ENCODE measurements at places on chromosomes 7 and 10.
A peak's percentile ranks its signal among the peaks of the same experiment; 100 is the strongest.

- no peak for DNase-seq
Measured at GRCh38 chr7:5591278-5591874, 167.7 kb upstream of the TNRC18 start.

DNA sequence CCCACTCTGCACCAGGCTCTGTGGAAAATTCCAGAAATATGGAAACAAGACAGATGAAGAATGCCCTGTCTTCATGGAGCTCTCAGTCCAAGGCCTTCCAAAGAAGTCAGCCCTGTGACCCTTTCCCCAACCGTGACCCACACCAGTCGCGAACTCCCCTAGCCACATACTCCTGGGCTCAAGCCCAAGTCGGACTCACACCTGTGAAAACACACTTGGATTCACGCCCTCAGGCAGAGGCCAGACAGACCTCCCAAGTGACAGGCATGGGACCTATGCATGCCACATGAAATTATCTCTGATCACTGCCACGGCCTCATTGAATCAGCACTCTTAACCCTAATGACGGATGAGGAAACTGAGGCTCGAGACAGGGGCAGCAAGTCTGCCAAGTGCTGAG lies 42.5 kb downstream of the ZCCHC24 start:
- DNase-seq = no peak

DNA sequence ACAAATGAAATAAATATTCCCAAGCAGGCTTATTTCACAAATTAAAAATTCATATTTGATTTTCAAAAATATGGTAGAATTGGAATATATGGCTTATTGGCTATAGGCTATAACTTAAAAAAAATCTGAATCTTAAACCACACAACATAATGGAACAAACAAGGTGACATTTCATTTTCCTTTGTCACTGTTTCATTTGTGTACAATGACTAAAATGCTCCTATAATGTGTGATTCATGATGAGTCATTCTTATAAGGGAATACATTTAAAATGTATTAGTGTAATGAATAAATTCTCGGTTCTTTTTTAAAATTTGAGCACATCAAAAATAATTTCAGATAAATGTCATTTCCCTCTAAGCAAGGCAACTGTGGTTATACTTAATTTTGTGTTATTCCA lies 148.0 kb upstream of the ANK3 start:
- DNase-seq = peak; percentile 27

DNA sequence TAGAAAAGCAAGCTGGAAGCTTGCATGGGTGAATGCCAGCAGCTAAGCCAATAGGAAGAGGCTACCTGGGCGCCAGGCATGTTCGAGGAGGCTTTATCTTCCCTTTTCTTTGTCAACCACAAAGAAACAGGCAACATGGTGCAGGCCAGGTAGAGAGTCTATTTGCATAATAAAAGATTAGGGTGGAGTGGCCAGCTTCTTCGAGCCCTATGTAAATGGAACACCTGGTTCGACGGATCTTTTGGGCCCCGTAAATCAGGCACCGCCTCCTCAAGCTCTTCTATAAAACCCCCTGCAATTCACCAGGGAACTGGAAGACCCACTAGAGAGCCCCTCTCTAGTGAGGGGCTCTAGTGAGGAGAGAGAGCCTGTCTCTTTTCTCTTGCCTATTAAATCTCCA lies 1106.2 kb upstream of the CELF2 start:
- DNase-seq = no peak

DNA sequence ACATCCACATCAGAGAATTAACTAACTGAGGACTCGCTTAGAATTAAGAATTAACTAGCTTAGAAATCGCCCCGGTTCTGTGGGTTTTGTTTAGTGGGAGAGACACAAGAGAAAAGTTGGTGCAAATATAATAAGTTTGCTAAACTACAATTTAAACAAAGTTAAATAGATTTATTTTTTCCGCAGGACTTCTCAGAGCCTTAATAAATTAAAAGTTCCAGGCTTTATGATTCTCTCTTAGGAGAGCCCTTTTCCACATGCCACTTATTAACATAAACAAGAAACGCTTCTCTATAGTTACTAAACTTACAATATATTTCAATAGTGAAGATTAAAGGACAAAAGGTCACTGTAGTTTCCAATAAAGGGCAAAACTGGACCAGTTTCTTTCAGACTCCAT lies 100.0 kb downstream of the SLC25A13 start:
- no peak for DNase-seq

GRCh38 chr10:43323245-43323644 lies 48.2 kb upstream of the FXYD4 start:
- no peak for DNase-seq

- DNase-seq = no peak
Measured at GRCh38 chr7:7516662-7517061, 19.0 kb downstream of the COL28A1 start.

GRCh38 chr7:26500749-26501352 lies 209.2 kb downstream of the SNX10 start:
- peak; percentile 51 for DNase-seq

DNA sequence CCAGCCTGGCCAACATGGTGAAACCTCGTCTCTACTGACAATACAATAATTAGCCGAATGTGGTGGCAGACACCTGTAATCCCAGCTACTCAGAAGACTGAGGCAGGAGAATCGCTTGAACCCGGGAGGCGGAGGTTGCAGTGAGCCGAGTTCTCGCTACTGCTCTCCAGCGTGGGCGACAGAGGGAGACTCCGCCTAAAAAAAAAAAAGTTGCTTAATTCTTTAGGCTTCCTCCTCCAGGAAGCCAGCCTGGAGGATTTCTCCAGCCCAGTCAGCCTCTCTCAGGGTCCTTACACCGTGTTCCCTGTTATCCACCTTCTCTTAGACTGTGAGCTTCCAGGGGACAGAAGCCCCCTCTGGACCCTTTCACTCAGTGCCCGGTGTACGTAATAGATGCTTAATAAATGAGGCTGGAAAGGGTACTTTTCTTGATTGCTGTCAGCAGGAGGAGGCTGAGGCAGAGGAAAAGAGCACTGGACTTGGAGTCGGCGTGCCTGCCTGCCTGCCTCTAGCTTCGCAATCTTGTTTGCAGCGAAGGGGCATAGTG lies 16.4 kb upstream of the NODAL start:
- DNase-seq = no peak

DNA sequence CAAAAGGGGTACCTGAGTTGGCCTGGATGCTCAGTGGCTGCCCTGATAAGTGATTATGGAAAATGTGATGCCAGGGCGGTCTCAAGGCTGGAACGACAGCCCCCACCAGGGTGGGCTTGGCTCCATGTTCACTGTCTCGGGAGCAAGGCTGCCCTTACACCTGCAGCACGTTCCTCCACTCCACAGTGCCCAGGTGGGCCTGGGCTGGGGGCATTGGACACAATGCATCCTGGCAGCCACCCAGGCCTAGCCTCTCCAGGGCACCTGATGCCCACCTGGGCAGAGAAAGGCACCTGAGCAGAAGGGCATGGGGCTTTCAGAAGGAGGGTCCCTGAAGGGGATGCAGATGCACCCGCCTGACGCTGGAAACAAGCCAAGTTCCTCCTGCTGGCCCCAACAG lies 548.3 kb downstream of the DNAJB6 start:
- DNase-seq = no peak

GRCh38 chr10:115937768-115938056 lies 335.3 kb downstream of the GFRA1 start:
- no peak for DNase-seq

- no peak for DNase-seq
Measured at GRCh38 chr10:127887541-127888415, 5.0 kb downstream of the CLRN3 start.

DNA sequence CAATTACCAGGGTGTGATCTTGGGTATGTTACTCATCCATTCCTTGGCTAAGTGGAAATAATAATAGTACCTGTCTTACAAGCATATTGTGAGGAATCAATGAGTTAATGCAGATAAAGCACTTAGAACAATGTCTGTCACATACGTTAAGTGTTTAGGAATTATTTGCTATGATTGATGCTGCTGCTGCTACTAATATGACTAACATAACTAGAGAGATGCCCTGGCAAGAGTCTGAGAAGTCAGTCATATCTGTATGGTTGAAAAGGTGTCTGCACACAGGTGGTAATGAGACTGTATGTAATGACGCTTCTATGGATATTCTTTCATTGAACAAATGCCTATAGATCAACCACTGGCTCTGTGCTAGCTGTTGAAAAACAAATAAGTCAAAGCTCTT lies 100.1 kb upstream of the PCGF5 start:
- no peak for DNase-seq

DNA sequence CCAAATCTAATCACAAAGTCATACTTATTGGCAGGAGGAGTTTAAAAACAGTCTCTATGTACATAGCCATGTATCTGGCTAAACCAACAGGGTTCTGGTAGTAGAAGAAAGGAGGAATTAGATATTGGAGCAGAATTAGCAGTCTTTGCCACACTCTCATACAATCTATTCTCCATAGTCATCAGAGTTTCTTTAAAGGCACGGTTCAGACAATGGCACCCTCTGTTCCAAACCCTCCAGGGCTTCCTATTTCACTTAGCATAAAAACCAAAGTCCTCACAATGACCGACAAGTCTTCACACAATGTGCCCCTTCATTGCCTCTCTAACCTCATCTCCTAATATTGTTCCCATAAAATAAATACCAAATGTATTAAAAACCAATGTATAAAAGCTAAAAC lies 12.7 kb downstream of the ZNF438 start:
- no peak for DNase-seq

DNA sequence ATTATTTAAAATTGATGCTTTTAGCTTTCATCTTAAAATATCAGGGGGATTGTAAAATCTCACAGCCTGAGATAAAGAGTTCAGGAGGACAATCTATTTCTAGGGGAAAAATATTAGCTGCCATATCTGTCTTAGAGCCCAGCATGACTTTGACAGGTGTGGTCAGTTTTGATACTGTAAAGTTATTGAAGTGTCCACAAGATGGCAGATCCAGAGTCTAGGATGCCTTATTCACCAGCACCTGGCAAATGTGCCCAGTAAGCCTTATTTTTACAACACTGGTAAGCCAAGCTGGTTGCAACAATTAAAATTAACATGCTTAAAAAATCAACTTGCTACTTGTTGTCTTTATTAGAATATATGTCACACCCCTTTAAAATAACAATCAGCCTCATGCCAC lies 579.3 kb downstream of the SH2D4B start:
- DNase-seq = no peak

DNA sequence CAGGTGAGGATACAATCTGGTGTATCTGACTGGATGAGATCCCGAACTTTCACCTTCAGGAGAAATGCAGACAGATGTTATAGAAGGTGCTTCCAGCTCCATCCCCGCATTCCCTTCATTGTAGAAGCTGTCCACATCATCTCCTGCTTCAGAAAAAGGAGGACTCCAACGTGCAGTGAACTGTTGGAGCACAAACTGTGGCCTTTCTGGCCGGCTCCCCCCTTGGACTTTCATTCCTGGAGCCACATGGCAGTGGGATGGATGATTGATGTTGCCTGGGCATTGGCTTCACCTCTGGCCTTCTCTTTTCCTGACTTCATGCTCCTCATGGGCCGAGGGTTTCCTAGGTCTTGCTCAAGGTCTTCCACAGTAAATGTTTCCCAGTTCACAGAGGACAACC lies 29.6 kb upstream of the ZNF273 start:
- DNase-seq = no peak

GRCh38 chr10:35657621-35658020 lies 15.5 kb upstream of the FZD8 start:
- no peak for DNase-seq

DNA sequence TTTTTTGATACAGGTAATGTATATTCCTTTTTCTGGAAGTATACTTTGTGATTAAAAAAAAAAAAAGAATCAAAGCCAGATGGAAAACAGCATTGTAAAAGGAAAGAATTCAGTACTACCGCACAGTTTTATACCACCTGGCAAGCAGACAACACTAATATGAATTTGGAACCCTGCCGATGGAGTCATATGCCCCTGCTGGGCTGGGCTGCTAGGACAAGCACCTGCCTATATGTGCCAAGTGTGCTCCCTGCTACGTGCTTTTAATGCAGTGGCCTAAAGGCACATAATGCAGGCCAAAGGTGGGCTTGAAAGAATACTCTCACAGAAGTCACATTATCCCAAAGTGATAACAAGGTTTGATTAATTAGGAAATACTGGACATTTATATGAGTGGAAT lies 29.8 kb upstream of the WAC start:
- DNase-seq = peak; percentile 27
